Anterior cingulate cortex (tissue), 58 donors: ENCODE measurements at places on chromosomes 12 and 14.

GRCh38 chr14:89773151-89773550 lies 181.4 kb downstream of the EFCAB11 start:
- no peak for DNase-seq

GRCh38 chr12:2138871-2139308 lies 86.1 kb downstream of the CACNA1C start:
- DNase-seq = no peak

- DNase-seq = no peak
Measured at GRCh38 chr12:3896356-3896755, 23.2 kb upstream of the PARP11 start.

GRCh38 chr14:104931304-104931770 lies 6.7 kb downstream of the PLD4 start:
- DNase-seq = no peak
